ENCODE measurements at places on chromosomes 1 and 21. TPM values are rescaled to one million over a fixed set of nuclear protein-coding genes. Genes with fewer than 3 reads are reported as not detected.
A peak's percentile ranks its signal among the peaks of the same experiment; 100 is the strongest.

DNA sequence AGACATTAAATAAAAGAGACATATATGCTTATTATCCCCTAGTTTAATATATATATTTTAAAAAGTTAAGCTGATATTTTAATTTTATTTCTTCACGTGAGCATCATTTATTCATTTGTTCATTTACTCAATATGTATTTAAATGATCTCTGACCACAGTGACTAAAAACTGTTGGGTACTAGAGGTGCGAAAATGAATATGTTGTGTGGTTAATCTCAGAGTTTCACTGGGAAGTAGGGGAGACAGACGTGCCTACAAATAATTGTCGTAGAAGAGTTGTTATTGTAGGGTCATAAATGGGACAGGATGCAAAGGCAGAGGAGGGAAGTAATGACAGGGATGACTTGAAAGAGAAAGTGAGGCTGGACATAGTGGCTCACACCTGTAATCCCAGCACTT, 213.0 kb upstream of the CACYBP start:
- no peaks in the 10 kb centered on the region for H3K36me3 ChIP-seq
- no peak overlapping the region for H3K4me3 ChIP-seq
- DNase-seq, result no peak

DNA sequence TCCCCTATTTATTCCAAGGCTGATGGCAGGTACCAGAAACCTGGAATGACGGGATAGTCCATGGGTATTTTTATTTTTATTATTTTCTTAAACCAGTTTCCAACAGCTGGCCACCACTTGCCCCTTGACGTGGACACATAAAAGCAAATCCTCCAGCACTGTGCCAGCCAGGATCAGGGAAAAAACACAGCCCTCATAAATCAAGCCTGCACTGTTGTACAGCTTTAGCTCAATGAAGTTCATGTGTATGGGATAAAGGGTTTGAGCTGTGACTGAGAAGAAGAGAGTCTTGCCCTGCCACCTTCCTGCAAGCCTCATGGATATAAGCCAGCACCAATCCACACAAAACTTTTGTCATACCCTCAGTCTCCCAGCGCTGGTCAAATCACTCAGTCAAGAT, 303.8 kb upstream of the SPAG17 start:
- H3K4me1 ChIP-seq, result no peaks in the 10 kb centered on the region
- no peaks in the 10 kb centered on the region for H3K36me3 ChIP-seq
- H3K27ac ChIP-seq, result no peak overlapping the region
- DNase-seq, result no peak
- peaks cover 3% of the 10 kb centered on the region for H3K27me3 ChIP-seq

DNA sequence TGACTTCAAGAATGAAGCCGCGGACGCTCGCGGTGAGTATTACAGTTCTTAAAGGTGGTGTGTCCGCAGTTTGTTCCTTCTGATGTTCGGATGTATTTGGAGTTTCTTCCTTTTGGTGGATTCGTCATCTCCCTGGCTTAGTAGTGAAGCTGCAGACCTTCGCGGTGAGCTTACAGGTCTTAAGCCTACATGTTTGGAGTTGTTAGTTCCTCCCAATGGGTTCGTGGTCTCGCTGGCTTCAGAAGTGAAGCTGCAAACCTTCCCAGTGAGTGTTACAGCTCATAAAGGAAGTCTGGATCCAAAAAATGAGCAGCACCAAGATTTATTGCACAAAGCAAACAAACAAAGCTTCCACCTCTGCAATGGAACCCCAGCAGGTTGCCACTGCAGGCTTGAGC, 14.7 kb downstream of the LDLRAD1 start:
- H3K36me3 ChIP-seq, result no peaks in the 10 kb centered on the region
- H3K4me3 ChIP-seq, result no peak overlapping the region
- H3K4me1 ChIP-seq, result no peaks in the 10 kb centered on the region
- DNase-seq, result no peak
- H3K27me3 ChIP-seq, result no peaks in the 10 kb centered on the region
- no peak overlapping the region for H3K27ac ChIP-seq

DNA sequence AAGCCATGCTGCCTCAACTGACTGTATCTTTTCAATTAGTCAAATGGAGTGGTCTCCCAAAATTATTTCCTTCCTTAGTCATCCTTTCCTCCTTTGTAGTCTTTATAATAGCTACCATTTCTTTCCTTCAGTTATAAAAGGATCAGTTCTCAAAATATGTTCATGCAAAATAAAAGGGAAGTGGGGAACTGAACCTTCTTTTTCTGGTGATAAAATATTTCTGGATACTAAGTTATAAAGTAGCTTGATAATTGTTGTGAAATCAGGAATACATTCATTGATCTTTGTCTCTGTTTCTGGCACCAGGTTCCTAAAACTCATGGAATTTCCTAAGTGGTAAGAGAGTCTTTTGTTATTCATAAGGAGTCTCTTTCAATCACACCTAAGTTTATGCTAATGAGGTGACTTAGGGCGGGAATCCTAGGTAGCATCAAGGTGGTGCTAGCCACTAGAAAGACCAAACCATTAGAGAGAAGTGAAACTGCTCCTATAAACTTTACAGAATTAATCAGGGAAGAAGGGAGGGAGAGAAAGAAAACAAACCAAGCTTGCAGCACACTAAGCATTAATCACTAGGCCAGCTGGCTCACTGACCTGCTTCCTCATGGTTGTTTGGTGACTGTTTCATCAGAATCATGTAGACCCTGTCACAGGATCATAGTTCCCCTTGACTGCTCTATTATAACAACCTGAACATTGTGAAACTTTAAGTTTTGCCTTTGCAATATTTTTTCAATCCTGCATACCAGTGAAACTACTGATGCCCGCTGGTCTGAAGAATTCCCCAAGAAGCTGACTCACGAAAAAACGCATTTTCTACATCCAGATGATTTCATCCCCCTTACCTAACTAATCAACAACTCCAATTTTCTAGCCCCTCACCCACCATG, 161.6 kb upstream of the PTBP2 start:
- H3K27ac ChIP-seq, result no peak overlapping the region
- H3K4me3 ChIP-seq, result no peak overlapping the region
- H3K36me3 ChIP-seq, result no peaks in the 10 kb centered on the region
- no peak for DNase-seq

TEX50 gene
- not detected for total RNA-seq

DNA sequence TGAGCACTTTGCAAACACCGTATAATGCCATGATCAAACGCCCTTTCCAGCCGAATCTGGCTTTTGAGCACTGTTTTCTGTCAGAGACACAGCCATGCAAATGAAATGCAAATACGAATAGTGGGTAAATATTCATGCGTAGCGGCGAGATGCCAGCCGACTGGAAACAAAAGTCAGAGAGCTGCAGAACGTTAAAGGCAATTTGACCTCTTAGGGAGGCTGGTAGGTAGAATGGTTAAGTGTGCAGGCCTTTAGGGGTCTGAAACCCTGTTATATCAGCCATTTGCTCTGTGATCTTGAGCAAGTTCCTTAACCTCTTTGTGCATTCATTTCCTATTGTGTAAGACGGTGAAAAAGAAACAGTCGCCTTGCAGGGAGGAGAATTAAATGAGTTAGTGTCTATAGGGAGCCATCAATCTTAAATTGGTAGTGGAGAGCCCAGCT, 6.5 kb upstream of the SDHB start:
- peak; percentile 33 for DNase-seq
- no peaks in the 10 kb centered on the region for H3K36me3 ChIP-seq
- H3K4me3 ChIP-seq, result no peak overlapping the region

HAO2 gene
- not detected for total RNA-seq

DNA sequence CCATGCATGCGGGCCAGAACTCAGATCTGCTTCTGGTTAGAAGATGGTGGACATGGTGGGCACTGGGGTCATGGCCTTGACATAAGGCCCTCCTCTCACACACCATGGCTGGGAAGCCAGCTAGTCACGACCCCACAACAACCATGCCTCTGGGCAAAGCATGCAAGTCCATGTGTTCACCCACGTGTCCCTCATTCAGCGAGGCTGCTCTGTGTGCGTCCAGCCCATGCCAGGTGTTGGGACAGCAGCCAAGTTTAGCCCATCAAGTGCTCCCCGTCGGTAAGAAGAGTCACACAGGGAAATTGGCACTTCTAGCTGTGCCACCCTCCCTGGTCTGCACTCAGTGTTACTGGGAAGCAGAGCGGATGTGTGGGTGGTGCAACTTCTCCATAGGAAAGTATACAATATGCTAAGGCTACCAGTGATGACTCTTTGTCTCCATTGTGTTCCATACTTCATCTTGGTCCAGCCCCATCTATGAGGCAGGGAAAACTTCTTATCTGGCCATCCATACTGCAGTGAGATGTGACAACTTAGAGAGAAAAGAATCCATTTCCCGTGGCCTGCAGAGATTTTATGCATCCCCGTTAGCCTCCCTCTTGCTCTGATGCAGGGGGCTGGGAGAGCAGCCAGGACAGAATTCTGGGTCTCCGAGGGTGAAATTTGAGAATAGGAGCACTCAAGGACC, 198.0 kb downstream of the GRIK3 start:
- no peak for DNase-seq
- no peaks in the 10 kb centered on the region for H3K27me3 ChIP-seq
- H3K27ac ChIP-seq, result no peak overlapping the region
- H3K4me1 ChIP-seq, result no peaks in the 10 kb centered on the region
- H3K36me3 ChIP-seq, result no peaks in the 10 kb centered on the region

CELA3B gene
- total RNA-seq, result not detected

DNA sequence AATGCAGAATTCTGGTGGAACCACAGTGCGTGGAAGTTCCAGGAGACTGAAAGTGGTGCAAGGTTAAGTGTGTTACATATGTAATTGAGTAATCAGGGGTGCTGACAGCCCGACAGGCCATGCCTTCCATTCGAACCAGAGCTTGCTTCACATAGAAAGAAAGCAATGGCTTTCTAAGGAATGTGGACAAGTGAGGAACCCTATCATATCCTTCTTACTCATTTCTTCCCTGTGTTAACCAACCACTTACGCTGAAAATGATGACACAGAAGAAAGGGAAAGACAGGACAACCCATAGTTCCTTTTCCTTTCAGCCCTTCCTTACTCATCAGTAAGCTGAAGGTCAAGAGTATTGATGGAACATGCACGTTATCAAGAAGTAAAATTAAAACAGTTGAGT, 48.1 kb upstream of the KCNA3 start:
- no peak for DNase-seq
- no peaks in the 10 kb centered on the region for H3K27me3 ChIP-seq
- H3K4me1 ChIP-seq, result no peaks in the 10 kb centered on the region
- no peak overlapping the region for H3K4me3 ChIP-seq
